Activated T-helper 1 cell treated with anti-CD3 and anti-CD28 coated beads, Interleukin-12 subunit alpha, Interleukin-12 subunit beta, Interleukin-2, Interleukin-4 antibody, amounts not matched to agents 30 ng/mL and 10 ng/mL and 1 ng/mL, durations not matched to agents 14 hours and 24 hours and 36 hours (primary cell): ENCODE measurements at places on chromosomes 2 and 18.

DNA sequence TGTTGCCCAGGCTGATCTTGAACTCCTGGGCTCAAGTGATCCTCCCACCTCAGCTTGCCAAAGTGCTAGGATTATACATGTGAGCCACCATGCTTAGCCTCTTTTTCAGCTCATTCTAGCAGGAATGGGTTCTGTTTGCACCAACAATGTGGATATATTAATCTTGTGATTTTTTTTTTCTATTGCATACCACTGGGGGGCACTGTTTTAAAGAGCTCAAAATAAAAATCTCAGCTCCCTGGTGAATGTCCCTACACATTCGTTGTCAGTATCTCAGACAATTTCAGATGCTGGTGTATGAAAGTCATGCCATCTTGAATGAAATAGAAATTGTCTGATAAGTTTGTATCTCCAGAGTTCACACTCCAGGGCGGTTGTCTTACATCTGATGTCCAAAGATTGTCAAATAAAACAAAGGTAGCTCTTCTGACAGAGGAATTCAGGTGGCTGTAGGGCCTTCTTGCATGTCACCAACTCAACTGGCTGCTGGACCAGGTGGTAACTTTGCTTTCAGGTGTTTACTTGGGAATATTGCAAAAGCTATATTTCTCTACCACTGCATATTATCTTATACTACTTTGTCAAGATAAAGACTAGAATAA lies 3.1 kb upstream of the MATN3 start:
- DNase-seq: no peak
- H3K4me1 ChIP-seq: no peaks in the 10 kb centered on the region
- H3K27me3 ChIP-seq: peaks cover 47% of the 10 kb centered on the region

GRCh38 chr18:6255886-6256285 lies 158.8 kb downstream of the L3MBTL4 start:
- peaks cover 4% of the 10 kb centered on the region for H3K27me3 ChIP-seq
- H3K27ac ChIP-seq: no peak overlapping the region
- DNase-seq: no peak
- H3K4me3 ChIP-seq: no peak overlapping the region

DNA sequence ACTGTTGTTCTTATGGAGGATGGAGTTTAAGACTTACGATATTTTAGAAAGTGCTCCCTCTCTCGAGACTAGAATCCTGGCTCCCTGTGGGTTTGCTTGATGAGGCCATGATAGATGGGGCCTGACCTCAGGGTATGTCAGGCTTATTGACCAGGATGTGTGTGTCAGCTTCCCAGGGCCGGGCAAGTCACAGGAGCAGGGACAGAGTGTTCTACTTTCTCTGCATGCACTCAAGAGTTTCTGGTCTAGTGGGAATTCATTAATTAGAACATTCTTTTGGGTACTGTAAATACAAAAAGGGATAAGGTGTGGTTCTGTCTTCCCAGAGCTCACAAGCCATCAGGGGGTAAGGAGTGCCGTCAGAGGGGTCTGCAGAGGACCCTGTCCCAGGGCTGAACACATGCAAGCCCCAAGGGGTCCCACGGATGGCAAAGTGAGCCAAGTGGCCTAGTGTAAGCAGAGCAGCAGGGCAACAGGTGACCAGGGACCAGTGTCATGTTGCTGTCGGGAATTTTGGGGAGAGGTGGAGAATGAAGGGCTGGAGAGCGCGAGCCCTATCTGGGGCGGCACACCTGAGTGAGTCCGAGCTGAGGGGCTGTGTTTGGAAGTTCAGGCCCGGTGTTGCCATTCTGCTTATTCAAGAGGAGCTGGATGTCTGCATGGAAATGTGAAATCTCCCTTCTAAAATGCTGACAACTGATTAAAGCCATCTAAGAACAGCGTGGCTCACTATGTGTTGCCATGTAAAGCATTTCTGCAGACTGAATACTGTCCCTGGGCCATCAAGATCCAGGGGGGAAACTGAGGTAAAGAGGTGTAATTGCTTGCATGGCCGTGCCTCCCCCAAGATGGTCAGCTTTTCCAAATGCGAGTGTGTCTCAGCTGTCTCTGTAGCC lies 91.4 kb downstream of the TGFA start:
- H3K4me1 ChIP-seq: no peaks in the 10 kb centered on the region
- no peaks in the 10 kb centered on the region for H3K27me3 ChIP-seq
- H3K36me3 ChIP-seq: no peaks in the 10 kb centered on the region
- H3K27ac ChIP-seq: no peak overlapping the region
- no peak for DNase-seq

DNA sequence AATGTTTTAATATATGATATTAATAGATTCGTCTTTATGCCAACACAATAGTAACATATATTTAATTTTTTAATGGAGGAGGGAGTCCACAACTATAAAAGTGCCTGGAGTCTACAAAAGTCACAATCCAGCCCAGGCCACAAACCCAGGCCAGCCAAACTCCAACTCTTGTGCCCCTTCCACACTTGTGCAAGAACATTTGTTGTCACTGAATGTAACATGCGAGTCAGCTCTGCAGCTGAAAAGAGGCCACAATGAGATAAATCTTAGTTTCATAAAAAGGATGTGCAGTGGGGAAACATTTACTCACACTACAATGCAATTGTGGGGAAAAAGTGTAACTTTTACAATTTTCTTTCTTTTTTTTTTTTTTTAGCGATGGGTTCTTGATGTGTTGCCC lies 110.8 kb downstream of the MCFD2 start:
- H3K36me3 ChIP-seq: no peaks in the 10 kb centered on the region
- no peak for DNase-seq
- H3K4me1 ChIP-seq: no peaks in the 10 kb centered on the region
- no peak overlapping the region for H3K27ac ChIP-seq
- H3K27me3 ChIP-seq: peaks cover 9% of the 10 kb centered on the region

DNA sequence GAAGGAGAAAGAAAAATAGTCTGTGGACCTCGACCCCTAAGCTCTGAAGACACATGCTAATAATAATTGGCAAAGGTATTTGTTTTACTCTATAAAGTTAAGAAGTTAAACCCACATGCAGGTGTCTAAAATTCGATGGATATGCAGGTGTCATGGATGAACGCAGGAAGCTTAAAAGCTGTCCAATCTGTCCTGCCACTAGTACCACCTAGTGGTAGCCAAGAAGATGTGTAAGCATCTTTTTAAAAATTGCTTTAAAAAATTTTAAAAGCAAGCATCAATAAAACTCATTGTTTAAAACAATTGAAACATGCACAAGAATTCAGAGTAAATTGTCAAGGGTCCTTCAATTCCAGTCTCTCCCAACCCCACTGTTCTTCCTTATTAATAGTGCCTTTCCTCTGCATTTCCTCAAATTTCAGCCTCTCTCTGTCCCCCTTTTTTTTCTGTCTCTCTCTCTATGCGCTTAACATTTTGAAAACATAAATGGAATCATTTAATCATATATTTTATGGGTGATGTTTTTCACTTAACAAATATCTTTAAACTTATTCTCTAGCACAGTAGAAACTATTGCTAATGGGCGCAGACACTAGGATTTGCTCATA lies 30.6 kb upstream of the PPP3R1 start:
- H3K4me1 ChIP-seq: no peaks in the 10 kb centered on the region
- no peak overlapping the region for H3K27ac ChIP-seq
- peaks cover 45% of the 10 kb centered on the region for H3K27me3 ChIP-seq

DNA sequence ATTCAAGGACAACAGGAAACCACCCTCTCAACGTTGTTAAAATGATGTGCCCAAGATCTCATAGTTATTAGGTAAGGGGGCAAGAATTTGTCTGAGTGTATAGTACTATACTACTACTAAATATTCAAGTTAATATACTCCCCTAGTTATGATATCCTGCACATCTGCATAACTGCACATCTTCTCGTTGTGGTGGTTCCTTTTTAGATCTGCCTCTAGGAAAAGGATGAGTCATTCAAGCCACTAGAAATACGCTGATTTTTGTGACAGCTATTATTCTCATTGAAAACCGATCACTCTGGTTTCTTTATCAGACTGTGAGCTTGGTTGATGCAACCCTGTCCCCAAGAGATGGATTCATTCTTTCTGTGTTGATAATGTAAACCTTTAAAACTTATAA lies 1067.0 kb upstream of the FANCL start:
- no peak overlapping the region for H3K27ac ChIP-seq
- H3K4me1 ChIP-seq: no peaks in the 10 kb centered on the region
- no peak for DNase-seq
- H3K4me3 ChIP-seq: no peak overlapping the region

DNA sequence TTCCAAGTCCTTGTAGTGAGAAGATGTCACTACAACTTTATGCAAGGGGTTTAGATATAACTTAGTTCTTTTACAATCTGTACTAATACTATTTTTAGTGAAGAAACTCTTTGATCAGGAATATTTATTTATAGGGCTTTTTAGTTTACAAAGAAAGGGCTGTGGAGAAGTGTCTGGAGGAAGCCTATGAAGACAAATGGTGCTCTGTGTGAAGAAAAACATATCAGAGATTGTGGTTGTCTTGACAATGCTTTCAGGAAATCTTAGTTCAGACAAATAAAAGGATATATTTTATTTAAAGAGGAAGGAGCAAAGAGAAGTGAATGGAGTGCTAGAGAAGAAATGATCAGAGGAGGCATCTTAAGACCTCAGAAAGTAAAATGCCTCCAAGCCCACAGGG lies 824.9 kb downstream of the DCDC2C start:
- no peak overlapping the region for H3K27ac ChIP-seq
- H3K4me3 ChIP-seq: no peak overlapping the region
- H3K27me3 ChIP-seq: no peaks in the 10 kb centered on the region
- H3K4me1 ChIP-seq: no peaks in the 10 kb centered on the region

DNA sequence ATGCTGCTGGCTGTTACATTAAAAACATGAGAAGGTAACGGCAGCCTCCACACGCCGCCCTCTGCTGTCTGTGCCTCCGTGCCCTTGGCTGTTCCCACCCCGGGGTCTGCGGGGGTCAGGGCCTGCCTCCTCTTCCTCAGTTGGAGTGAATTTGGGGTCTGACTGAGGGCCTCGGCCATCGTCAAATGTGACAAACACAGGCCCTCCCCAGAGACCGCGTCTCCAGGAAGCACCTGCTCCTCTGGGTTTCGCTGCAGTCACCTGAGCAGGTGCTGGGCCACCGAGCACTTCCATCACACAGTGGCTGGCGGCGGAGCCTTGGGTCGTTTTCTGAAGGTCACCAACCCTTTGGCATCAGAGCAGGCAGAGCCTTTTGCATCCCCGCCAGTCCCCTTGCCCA lies 70.9 kb downstream of the NFATC1 start:
- no peak for DNase-seq
- H3K4me3 ChIP-seq: no peak overlapping the region
- no peak overlapping the region for H3K27ac ChIP-seq
- H3K36me3 ChIP-seq: peaks cover 20% of the 10 kb centered on the region

- no peaks in the 10 kb centered on the region for H3K36me3 ChIP-seq
- no peaks in the 10 kb centered on the region for H3K4me1 ChIP-seq
- DNase-seq: no peak
- H3K27me3 ChIP-seq: peaks cover 2% of the 10 kb centered on the region
Observed at GRCh38 chr2:186868344-186868743, 19.4 kb upstream of the ZSWIM2 start.

DNA sequence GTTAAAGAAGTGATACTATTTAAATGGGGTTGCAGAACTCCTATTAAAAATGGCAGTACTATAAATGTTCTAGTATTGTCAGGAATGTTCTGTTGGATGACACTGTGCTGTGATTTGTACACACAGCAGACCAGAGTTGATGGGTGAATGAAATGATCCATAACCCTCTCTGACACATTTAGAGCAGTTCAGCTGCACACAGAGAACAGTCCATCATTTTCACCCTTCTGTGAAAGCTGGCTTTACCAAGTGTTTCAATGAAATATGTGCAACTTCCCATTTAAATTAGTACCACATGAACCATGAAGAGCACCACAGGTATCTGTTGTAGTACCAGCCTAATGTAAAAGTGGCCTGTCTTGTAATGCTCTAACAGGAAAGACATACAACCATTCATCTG lies 981.4 kb downstream of the TMEM182 start:
- no peak overlapping the region for H3K4me3 ChIP-seq
- no peaks in the 10 kb centered on the region for H3K36me3 ChIP-seq
- no peak overlapping the region for H3K27ac ChIP-seq
- no peaks in the 10 kb centered on the region for H3K27me3 ChIP-seq

DNA sequence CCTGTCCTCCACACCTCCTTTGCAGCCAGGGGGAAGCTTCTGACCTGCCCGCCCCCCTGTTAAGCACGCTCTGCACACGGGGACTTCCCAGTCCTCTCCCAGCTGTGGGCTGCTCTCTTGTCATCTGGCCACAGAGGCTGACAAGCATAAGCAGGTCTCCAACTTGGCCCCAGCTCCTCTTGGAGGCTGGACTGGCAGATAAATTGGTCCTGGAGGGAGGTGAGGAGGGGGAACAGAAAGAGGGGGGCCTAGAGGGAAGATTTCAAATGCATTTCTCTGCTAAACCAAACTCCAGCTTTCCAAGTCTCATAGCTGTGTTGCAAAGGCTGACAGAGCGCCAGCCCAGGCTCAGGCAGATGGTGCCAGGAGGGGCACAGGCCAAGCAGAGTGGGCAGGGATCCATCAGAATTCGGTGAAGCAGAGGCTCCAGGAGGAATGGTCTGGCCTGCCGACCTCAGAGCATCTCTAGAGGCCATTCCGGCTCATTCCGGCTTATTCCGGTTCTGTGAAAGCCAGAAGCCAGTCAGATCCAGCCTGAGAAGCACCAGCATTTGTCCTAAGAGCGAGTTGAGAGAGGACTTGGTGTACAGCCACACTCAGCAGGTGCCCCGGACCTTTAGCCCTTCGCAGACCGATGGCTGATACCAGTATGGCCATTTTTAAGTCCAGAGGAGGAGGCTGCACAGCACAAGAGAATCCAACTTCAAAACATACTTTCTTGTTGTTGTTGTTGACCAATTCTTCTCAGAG lies 508.9 kb upstream of the MYT1L start:
- DNase-seq: no peak
- H3K36me3 ChIP-seq: no peaks in the 10 kb centered on the region
- no peaks in the 10 kb centered on the region for H3K27me3 ChIP-seq
- H3K27ac ChIP-seq: no peak overlapping the region
- no peaks in the 10 kb centered on the region for H3K4me1 ChIP-seq

- no peaks in the 10 kb centered on the region for H3K36me3 ChIP-seq
- no peak overlapping the region for H3K4me3 ChIP-seq
Observed at GRCh38 chr2:62363166-62363565, 142.8 kb downstream of the TMEM17 start.

GRCh38 chr18:778194-778927 lies 33.7 kb downstream of the YES1 start:
- no peak for DNase-seq
- H3K27me3 ChIP-seq: no peaks in the 10 kb centered on the region
- no peak overlapping the region for H3K4me3 ChIP-seq
- no peak overlapping the region for H3K27ac ChIP-seq
- peaks cover 19% of the 10 kb centered on the region for H3K4me1 ChIP-seq

- H3K27ac ChIP-seq: no peak overlapping the region
- H3K36me3 ChIP-seq: no peaks in the 10 kb centered on the region
Observed at GRCh38 chr2:38421274-38422056, 44.4 kb upstream of the ATL2 start.
